ENCODE measurements at places on chromosomes 5 and 9.

DNA sequence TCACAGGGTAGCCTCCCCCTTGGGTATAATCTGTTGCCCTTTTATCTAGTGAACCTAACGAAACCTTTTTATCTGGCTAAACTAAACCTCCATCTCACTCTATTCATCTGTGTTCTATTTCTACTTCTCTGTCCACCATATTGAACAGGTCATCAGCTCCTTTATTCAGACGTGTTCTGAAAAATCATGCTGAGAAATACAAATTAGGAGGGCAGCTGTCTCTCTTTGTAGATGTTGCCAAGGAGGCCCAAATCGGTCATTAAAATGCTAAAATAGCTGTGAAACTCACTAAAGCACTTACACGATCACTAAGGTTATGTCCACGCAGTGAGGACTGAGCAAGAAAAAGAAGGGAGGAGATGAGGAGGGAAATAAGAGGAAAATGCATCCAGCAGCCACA is 115.6 kb upstream of the RETREG1 start:
- DNase-seq: no peak

DNA sequence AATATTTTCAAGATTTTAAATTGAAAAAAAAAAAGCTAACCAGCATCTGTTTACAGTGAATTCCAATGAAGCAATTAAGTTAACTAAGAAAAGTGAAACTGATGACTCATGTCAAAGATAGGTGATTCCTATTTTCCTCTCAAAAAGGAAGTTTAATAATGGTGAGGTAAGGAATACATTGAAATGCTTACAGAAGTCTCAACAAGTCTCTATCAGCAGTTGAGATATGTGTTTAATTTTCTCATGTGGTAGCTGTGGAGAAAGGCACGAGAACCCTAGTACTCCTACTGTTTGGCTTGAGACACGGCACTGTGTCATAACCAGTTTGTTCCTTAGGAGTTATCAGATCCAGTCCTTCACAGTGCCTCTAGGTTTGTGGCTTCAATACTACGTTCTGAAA is 114.5 kb downstream of the SLC25A46 start:
- DNase-seq: no peak

DNA sequence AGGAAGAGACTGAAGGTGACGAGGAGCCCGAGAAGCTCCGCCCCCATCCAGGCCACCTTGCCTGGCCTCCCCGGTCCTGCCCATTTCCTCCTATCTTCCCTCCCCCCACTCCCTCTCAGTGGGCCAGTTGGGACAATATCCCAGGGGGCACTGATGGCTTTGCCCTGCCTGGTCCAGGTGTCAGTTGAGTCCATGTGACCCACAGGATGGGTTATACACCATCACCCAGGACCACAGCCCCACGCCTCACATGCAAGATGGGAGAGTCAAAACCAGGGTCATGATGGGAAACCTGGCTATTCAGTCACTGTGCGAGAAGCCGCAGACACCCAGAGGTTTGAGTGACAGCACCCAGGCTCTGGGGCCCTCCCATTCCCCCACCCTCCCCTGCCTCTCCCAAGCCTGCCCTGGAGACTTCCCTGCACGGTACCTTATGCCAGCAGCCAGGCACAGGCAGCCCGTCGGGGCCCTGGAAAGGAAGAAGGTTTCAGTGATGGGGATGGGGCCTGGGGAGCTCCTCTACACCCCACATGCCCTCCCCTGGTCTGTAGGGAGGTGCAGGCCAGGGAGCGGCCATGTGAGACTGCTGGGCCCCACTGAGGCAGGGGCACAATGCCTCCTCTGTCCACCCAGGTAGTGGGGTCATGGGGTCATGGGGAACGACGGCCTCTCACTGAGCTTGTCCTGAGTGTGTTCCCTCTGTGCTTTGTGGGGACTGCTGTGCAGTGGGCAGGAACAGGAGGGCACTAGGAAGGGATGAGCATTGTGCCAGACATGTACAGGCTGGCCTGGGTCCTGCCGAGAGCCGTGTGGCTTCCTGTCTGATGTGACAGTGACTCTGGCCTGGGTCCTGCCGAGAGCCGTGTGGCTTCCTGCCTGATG is 6.3 kb upstream of the PHYKPL start:
- no peak for DNase-seq

GRCh38 chr5:59537961-59538749 is 355.4 kb downstream of the PDE4D start:
- DNase-seq: no peak

DNA sequence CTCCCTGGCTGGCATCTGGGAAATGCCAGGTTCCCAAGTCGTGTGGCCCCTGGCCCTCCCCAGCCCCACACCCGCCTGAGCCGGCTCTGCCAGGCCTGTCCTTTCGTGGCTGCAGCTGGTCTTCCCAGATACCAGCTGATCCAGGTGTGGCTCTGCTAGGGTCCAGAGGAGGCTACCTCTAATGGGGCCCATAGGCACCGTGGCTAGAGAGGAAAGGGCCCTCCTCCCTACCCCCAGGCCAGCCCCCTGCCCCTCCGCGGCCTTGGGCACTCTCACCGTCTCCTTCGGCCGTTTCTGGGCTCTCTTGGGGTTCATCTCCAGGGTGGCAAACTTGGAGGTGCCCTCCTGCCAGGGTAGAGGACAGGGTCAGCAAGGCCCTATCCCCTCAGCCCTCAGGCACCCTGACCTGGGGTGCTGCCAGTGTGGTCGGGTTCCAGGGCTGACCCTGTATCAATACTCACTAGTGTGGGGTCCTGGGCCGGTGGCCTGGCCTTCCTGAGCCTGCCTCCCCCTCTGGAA is 17.0 kb downstream of the RALGDS start:
- DNase-seq: no peak

DNA sequence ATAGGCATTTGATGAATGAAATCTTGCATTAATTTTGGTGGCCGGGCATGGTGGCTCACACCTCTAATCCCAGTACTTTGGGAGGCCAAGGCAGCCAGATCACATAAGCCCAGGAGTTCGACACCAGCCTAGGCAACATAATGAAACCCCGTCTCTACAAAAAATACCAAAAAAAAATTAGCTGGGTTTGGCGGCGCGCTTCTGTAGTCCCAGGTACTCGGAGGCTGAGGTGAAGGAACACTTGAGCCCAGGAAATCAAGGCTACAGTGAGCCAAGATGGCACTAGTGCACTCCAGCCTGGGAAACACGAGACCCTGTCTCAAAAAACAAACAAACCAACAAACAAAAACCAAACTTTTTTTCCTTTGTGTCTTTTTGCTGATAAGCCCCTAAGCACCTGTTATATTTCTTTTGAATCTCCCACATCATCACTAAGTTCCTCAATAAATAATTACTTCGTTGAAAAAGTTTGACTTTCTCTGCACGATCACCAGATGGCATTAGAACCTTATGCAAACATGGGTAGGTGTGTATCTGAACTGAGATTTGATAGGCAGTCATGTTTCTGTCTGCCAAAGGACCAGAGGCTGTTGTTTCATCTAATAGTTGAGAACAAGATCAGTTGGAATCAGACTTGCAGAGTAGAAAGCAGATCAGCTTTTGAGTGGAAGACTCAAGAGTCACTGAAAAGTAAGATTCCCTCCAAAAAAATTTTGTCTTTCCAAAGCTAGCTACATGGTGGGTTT is 5.5 kb upstream of the MATR3 start:
- no peak for DNase-seq

GRCh38 chr5:66808663-66809062 is 212.5 kb downstream of the MAST4 start:
- DNase-seq: no peak

- DNase-seq: no peak
Measured at GRCh38 chr9:80945436-80945835, 743.9 kb downstream of the TLE1 start.

DNA sequence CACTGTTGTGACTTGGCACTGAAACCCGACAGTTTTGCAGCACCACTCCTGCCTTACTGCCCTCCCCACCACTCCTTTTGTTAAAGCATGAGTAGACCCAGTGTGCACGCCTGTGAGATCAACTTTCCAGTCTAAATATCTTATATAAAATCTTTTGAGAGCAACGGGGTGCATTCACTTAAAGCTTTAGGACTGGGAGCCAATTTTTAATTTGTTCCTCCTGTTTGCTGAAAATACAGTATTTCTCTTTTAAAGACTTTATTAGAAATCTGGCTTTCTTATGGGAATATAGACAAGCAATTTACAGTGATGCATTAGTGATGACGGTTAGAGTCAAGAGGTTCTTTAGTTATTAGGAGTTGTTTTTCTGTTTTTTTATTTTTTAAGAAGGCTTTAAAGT is 397.5 kb downstream of the TMEM167A start:
- DNase-seq: no peak

GRCh38 chr5:29307478-29307877 is 1886.0 kb upstream of the CDH6 start:
- DNase-seq: no peak

- DNase-seq: no peak
Measured at GRCh38 chr9:12906646-12907045, 131.8 kb downstream of the LURAP1L start.

- no peak for DNase-seq
Measured at GRCh38 chr5:179731791-179732411, 721 bp upstream of the MAML1 start.
